ENCODE measurements at places on chromosomes 2 and 18. TPM values are rescaled to one million over a fixed set of nuclear protein-coding genes. Genes with fewer than 3 reads are reported as not detected.

The DSG1 gene
- not detected for polyA plus RNA-seq

The VWC2L gene
- polyA plus RNA-seq = not detected

The MAP2 gene
- polyA plus RNA-seq = 5.7 TPM

The HOXD9 gene
- 0.36 TPM for polyA plus RNA-seq

The G6PC2 gene
- polyA plus RNA-seq = not detected

The RGPD6 gene
- polyA plus RNA-seq = 16.6 TPM

The LYPD6 gene
- polyA plus RNA-seq = 1.2 TPM

The L3MBTL4 gene
- 1.8 TPM for polyA plus RNA-seq

The PTPN4 gene
- polyA plus RNA-seq = 7.5 TPM

The CD8B gene
- polyA plus RNA-seq = 2.2 TPM

The CCDC74B gene
- 1.1 TPM for polyA plus RNA-seq

The NEUROD1 gene
- 4.5 TPM for polyA plus RNA-seq

The NRP2 gene
- polyA plus RNA-seq = 20.4 TPM

The ITGB6 gene
- 2.0 TPM for polyA plus RNA-seq

Data from adipose tissue (tissue), 3 donors.